Left cardiac atrium (tissue), 4 donors: ENCODE measurements at places on chromosomes 6 and 20. TPM values are rescaled to one million over a fixed set of nuclear protein-coding genes. Genes with fewer than 3 reads are reported as not detected.
A peak's percentile ranks its signal among the peaks of the same experiment; 100 is the strongest.

Gene SLC16A10
- total RNA-seq: 4.8 TPM

Gene RIN2
- total RNA-seq: 50.1 TPM

Gene BHLHE23
- not detected for total RNA-seq

Gene PROKR2
- total RNA-seq: not detected

Gene DEFB129
- not detected for total RNA-seq

Gene TRIM40
- total RNA-seq: not detected

Gene RAET1L
- total RNA-seq: not detected

Gene TFAP2A
- 0.44 TPM for total RNA-seq

Gene COL12A1
- total RNA-seq: 23.2 TPM

- DNase-seq: no peak
These were observed 27.7 kb downstream of the PHF3 start for GRCh38 chr6:63663147-63663955.

DNA sequence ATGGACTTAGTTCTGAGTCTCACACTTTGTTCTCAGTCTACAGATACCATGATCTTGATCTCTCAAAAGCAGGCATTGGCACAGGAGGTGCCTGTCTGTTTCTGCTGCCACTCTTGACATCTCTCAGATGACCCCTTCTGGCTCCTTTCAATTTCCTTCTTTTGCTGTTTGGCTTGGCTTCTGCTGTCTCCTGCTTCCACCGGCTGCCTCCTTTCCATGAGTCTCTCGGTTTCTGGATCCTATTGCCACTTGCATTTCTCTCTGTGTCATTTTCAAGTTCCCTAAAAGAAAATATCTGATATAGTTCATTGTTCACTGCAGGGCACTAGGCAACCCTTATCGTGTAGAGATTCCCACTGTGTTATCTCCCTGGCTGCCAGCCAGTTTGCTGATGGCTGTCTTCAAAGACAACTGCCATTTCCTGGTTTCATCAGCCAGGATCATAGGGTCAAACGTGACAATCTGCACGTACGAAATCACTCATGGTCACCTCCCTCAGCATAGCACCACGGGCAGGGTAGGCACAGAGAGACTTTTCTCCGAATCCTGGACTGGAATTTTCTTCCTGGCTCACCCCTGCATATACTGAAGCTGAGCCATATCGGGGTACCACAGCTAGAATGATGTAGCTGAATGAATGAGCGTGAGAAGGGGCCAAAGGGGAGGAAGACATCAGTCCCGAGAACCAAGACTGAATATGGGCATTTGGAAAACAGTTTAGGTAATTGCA, 144.6 kb upstream of the TMEM170B start:
- DNase-seq: peak; percentile 71

DNA sequence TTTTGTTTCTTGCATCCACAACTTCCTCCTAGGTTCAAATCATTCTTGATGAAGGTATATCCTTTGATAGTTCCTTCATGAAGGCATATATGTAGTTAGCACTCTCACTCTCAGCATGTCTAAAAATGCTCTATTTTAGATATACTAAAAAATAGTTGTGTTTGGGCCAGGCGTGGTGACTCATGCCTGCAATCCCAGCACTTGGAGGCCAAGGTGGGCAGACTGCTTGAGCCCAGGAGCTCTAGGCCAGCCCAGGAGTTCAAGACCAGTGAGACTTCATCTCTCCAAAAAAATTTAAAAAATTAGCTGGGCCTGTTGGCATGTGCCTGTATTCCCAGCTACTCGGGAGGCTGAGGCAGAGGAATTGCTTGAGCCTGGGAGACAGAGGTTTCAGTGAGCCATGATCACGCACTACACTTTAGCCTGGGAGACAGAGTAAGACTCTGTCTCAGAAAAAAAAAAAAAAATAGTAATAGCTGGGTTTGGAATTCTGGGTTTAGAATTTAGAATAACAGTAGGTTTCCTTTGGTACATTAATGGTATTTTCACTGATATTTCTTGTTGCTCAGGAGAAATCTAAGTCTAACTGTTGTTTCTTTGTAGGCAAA, 7.0 kb downstream of the SERAC1 start:
- no peak for DNase-seq

DNA sequence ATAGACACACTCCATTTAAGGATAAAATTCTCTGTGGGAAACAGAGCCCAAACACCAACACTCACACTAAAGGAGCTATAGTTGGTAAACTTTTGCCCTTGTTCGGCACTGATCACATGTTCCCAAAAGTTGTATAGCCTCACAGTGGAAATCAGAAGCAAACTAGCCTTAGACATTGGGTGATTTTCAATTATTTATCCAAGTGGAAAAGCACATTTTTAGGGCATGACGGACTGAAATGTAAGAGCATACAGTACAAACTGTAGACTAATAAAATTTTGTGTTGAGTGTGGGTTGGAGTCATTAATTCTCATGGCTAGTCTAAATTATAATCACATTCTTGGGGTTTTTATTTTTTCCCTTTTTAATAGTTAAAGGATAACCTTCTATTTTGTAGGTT, 202.4 kb downstream of the MOXD1 start:
- no peak for DNase-seq

GRCh38 chr6:138682704-138683527, 90.7 kb upstream of the CCDC28A start:
- DNase-seq: peak; percentile 34
